ENCODE measurements at places on chromosomes 2 and 18.

- no peak for DNase-seq
These were observed 11.1 kb downstream of the TTL start for GRCh38 chr2:112493048-112493447.

- DNase-seq = no peak
These were observed 32.7 kb upstream of the ZDBF2 start for GRCh38 chr2:206241736-206242135.

DNA sequence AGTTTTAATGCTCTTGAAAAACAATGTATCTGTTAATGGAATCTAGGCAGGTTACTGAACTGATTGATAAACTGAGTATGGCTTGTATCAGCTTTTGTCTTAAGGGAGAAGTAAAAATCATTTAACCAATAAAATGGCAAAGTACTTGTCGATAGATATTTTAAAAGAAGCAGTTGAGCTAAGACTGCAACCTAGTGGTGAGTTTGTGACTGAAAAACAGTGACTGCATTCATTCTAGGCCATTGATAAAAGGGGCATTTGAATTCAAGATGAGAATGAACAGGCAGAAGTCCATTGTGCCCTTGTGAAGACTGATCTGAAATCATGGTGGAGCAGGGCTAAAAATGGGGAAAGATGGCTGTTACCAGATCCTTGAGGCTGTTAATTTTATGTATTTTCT is 59.4 kb upstream of the MSTN start:
- peak; percentile 43 for DNase-seq

- no peak for DNase-seq
These were observed 96.7 kb downstream of the SH3BP4 start for GRCh38 chr2:235048549-235048948.

- DNase-seq = peak; percentile 27
These were observed 327.2 kb upstream of the TRIB2 start for GRCh38 chr2:12389344-12390045.

GRCh38 chr2:235283246-235283645 is 210.6 kb upstream of the AGAP1 start:
- DNase-seq = no peak

GRCh38 chr2:108634011-108634410 is 85.3 kb upstream of the RANBP2 start:
- DNase-seq = no peak

DNA sequence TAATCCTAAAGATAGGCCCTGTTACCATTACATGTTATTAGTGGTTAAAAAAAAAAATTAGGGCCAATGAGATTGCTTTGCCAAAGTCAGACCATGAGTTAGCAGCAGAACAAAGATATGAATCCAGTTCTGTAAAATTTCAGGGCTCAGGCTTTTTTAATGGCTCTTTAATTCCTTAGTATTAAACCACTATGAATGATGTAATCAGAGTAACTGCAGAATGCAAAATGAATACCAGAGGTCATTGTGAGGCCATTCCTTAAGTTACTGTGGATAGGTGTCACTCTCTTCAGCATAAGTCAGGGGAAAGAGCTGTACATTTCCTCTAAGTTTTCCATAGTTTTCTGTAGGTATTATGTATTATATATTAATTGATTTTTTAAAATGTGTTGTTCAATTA is 42.2 kb upstream of the TBR1 start:
- DNase-seq = peak; percentile 39

- no peak for DNase-seq
These were observed 280.9 kb downstream of the ZNF385B start for GRCh38 chr2:179580378-179581146.

DNA sequence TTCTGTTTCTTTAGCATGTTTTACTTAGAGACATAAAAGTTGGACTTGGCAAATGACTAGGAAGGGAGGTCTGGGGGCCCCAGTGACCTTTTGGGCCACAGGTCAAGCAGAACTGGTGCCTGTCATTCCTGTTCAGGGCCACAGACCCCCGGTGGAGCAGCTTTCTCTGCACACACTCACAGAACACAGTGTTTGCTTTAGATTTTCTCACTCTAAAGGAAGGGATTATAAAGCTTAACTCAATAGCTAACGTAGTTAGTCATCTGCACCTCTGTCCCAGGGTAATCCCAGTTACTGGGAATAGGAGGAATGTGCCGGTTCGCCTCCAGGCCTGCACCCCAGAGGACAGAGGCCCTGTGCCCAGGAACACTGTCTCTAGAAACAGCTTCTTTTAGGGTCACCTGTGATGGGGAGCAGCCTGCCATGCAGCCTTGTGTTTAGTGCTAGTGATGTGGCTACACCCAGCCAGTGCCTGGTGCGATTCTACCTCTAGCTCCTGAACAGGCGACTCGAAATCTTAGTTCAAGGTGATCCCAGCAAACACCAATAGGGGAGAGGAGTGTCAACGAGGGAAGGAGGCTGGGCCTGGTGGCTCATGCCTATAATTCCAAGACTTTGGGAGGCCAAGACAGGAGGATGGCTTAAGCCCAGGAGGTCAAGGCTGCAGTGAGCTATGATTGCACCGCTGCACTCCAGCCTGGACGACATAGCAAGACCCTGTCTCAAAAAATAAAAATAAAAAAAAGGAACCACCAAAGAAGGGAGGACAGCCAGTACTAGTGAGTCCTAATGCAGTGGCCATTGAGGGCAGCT is 11.6 kb downstream of the SPATA3 start:
- no peak for DNase-seq

- peak; percentile 44 for DNase-seq
These were observed 39.5 kb downstream of the CYTIP start for GRCh38 chr2:157404363-157404762.

DNA sequence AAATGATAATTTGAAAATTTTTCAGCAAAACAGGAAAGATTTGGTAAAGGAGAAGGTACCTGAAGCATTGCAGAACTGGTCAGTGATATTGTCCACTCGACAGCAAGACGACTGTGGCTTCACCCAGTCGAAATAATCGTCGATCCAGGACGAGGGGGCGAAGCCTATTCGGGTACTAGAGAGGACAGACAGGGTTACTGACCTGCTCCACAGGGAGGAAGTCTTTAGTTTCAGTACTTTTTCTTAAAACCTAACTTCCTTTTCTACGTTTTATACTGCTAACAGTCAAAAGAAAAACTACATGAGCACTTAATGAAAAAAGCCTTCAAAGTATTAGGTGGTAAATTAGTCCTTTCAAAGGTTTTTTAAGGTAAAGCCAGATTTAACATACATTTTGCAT is 36.0 kb downstream of the RMC1 start:
- DNase-seq = no peak

- no peak for DNase-seq
These were observed 90.1 kb upstream of the LGALSL start for GRCh38 chr2:64363848-64364247.

DNA sequence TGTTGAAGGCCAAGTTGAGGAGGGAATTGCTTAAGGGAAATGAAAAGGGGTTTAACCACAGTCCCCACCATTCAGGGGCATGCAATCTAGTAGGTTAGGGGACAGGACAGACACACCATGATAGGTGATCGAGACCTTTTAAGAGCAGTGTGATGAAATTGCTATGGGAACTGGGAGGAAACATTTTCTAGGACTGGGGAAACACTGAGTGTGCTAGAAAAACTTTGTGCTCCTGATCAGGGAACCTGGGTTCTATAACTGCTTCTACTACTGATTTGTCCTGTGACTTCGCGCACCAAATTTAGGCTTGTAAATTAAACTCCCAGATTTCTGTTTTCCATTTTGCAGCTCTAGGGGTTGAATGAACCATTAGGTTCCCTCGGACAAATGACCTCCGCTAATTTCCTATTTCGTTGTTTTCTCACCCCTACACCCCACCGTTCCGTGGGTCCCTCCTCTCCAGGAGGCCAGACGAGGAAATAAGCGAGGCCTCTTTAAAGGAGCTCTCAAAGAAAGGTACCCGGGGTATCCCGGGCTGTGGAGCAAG is 371 bp upstream of the LCLAT1 start:
- peak; percentile 38 for DNase-seq

GRCh38 chr2:140737006-140737405 is 1393.8 kb downstream of the LRP1B start:
- DNase-seq = no peak

GRCh38 chr2:101328474-101329007 is 20.0 kb upstream of the RNF149 start:
- DNase-seq = peak; percentile 71

GRCh38 chr2:2691419-2691818 is 360.3 kb upstream of the MYT1L start:
- no peak for DNase-seq

GRCh38 chr2:129813404-129813803 is 166.1 kb upstream of the RAB6C start:
- no peak for DNase-seq

DNA sequence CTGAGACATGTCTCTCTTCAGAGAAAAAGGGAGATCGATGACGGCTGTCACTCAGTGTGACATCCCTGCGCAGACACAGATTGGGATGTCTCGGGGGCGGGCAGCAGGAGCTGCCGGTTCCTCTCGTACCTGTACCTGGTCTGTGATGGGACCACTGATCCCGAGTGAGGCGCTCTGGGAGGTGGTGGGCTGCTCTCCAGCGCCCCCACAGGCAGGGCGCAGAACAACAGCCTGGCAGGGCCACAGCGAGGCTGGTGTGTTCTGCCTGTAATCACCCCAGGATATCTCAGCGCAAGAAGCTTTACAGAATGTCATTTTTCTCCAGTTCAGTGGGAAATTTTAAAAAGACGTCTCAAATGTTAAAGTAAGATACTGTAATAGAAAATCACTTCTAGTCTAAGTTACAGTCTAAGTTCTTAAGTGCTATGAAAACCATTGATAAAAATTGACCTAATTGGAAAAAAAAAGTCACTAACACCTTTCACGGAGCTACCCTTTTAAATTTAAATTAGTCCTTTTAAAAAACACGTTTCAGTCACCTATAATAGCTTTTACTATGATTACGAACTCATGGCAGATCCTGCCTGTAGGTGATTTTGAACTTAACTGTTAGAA is 189.8 kb downstream of the SNTG2 start:
- DNase-seq = peak; percentile 4

DNA sequence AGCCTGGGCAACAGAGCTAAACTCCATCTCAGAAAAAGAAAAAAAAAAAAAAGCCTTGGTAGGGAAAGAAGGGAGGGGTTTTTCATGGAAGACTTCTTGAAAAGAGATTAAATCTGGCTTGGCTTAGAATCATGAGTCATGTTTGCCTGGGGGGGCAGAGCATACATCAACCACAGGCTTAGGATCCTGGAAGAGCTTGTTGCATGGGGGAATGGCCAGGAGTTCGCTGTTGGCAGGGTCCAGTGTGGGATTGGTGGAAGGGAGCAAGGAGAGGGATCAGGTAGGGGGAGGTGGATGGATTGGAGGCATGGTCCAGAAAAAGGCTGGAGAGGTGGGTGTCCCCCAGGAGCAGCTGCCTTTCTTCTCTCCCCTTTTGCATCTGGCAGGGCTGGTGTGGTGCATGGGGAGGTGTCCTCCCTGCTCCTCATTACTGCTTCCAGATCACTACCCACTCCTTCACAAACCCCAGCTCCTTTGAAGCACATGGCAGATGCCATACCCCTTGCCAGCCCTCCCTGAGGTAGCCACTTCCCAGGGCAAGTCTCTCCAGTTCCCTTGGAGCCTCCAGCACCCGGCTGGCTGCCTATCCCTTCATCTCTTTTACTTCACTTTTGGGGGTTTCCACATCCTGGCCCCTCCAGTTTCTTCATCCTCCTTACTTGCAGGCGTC is 2.5 kb downstream of the ARMC9 start:
- DNase-seq = no peak

DNA sequence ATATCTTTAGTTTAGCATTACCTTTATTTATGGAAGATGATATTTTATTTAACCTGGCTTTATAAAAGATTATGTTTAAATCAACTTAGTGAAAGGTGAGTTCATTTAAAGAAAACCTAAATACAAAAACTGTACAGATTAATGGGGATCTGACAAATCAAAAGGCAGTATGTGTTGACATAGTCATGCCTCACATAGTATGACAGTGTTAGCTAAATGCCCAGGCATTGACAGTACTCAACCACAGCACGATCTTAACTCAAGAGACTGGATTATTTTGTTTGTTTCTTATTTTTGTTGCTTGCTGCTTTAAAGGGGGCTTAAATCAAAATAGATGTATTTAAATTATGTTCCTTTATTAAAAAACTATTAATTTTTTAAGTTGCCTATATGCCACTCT is 7.8 kb downstream of the DOK6 start:
- DNase-seq = no peak

DNA sequence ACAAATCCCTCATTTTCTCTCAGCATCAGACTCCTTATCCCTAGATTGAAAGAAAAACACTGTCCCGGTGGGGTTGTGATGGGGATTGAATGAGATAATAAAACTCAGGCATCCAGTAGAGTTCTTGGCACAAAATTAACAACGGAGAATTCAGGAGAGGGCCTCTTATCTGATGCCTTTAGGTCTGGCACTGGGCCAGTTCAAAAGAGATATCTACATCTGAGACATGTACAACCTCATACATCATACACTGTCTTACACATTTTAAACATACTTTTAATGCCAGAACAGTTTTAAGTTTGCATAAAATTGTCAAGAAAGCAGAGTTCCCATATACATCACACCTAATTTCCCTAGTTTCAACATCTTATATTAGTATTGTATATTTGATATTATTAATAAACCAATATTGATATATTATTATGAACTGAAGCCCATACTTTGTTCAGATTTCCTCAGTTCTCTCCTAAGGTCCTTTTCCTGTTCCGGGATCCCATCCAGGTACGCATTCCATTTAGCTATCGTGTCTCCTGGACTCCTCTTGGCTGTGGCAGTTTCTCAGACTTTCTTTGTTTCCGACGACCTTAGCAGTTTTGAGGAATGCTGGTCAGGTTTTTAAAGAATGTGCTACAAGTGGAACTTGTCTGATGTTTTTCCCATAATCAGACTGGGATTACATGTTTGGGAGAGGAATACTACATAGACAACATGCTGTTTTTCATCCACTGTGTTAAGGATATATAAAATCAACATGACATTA is 27.8 kb downstream of the NXPH2 start:
- peak; percentile 38 for DNase-seq

GRCh38 chr2:230661072-230661957 is 51.3 kb upstream of the CAB39 start:
- DNase-seq = no peak

Data from cardiac fibroblast (primary cell).